ENCODE measurements at places on chromosomes 1 and 21. TPM values are rescaled to one million over a fixed set of nuclear protein-coding genes. Genes with fewer than 3 reads are reported as not detected.

Gene ZYG11B
- total RNA-seq: 54.9 TPM

Gene KRTAP10-4
- total RNA-seq: not detected

Gene PLA2G2A
- not detected for total RNA-seq

Gene DMBX1
- not detected for total RNA-seq
